ENCODE measurements at places on chromosomes 1 and 21. TPM values are rescaled to one million over a fixed set of nuclear protein-coding genes. Genes with fewer than 3 reads are reported as not detected.

DNA sequence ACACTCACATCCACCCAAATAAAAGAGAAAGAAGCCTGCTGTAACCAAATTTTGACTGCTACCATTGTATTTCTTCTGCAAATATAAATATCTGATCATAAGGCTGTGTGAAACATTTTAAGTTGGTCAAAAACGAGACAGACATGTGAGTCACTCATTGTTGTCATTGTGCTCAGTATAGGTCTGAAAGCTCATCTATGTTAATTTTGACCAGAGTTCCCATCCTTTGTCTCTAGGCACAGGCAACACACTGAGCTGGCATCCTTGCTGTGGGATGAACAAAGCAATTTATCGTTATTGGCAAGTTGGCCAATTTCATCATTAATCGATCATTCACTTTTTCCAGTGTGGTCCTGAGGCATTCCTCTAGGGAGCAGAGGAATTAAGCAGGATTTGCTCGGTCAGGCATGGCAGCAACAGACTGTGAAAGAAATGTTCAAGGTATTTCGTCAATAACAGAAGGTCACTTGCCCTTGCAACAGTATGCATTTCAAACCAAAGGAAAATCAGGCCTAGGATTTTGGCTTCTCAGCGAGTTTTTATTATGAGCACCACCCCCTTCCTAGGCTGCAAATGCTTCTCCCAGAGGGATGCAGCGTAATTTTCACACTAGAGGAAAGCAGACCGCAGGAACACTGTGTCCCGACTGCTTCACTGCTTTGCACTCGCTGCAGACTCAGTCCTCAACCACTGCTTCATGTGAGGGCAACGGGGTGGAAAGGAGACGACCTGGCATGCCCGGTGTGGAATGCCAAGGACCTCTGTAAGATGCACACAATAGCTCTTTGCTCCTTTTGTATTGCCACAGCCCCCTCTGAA lies 87.9 kb upstream of the SMYD2 start:
- no peak for DNase-seq

DNA sequence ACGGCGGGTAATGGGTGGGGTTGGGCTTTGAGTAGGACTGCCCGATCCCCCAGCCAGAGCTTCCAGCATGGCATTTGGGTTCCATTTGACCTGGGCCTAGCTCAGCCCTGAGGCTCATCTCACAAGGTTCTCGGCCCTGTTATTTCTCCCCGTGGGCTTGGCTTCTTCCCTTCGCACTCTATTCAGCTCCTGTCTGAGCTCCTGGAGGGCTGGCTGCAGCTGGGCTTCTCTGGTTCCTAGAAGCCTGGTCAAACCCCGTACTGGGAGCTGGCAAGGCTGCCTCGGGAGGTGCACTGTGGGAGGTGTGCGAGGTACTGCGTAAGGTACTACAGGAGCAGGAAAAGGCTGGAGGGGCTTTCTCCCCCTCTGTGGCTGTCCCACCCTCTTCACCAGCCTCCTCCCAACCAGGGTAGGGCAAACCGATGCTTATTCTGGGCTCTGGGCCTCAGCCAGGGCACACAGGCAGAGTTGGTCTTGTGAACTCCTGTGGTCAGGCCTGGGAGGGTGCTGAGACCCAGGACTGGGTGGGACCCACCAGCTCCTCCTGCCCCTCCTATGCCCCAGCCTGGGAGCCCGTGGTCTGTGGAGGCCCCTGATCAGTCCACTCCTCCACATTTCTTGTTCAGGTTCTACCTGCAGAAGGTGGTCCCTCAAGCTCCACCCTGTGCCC lies 814 bp downstream of the A3GALT2 start:
- DNase-seq = no peak

DNA sequence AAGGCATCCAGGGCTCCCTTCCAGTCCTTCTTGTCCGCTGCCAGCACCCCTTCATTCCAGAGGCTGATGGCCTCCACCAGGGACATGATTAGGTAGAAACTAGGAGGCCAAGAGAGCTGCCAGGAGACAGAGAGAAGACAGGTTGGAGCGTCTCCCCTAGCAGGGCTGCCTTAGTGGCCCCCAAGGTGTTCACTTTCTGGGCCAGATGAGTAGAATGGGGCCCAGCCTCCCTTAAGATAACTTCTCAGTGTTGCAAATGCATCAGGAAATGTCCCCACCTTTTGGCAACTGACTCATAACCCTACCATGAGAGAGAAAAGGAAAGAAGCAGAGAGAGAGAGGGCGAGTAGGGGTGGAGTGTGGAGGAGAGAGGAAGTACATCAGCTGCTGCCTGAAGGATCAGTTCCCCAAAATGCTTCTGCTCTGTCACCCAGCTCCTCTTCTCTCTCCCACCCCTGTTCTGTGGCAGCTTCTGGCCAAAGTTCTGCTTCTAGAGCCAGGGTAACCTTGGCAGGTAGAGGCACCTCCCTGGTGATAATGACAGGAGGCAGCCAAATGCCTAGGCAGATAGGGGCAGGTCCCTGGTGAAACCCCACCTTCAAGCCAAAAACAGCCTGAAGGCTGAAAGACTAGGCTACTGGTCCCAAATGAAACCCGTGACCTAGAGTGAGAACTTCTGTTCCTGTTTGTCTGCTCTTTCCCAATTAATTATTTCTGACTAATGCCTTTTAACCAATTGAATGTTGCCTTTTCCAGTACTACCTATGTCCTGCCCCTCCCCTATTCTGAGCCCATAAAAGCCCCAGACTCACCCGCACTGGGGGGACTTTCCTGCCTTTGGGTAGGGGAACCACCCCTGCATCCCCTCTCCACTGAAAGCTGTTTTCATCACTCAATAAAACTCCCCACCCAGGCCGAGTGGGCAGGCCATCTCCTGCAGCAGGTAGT lies at the start of gene NCF2:
NCF2 (minus strand) TSS at position 216 of the 948 bp plus-strand sequence; CDS start at position 86, 130 bp downstream.
- peak; percentile 84 for DNase-seq

DNA sequence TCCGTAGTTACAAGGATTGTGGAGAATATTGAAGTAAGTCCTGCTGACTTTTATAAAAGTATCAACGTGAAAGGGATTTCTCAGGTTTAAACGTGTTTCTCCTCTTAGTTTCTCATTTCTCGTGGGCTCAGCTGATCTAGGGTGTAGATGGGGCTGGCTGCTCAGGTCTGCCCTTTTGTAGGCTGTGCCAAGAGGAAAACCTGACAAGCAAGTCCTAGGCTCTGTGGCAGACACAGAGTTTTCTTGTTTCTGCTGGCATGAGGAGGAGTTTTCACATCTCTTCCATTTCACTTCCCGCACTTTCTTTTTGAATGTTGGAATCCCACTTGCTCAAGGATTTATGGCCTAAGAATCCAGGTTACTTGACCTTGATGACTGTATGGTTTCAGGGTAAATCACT lies 14.8 kb downstream of the VPS13D start:
- DNase-seq = no peak

DNA sequence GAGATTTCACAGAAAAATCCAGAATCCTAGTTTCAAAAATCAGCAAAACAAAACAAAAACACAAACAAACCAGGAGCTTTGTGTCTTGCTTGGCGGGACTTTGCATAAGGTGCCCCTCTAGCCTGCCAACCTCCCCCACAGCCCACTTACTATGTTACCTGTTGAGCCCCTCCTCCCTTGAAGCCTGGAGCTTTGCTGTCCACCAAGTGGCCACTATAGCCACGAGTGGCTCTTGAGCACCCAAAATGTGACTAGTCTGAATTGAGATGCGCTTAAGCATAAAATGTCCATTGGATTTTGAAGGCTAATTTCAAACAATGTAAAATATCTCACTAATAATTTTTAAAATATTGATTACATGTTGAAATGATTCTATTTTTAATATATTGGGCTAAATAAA lies 12.2 kb downstream of the TFAP2E start:
- DNase-seq = no peak

DNA sequence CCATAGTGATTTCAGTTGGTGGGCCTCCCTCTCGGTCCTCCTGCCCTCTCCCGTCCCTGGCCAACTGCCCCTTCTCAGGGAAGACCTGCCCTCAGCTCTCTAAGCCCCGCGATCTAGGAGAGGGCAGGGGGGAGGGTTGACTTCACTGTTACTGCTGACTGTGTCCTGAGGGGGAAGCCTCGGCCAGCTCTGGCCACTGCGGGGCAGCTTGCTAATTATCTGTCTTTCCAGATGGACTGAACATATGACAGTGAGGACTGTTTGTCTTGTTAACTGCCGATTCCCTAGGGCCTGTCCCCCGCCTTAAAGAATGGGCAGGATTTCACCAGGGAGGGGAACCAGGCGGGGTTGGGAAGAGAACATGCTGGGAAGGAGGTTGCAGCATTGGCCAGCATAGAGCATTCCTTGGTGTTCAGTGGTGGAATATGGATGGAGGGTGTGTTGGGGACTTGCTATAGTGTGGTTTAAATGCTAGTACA lies 22.9 kb downstream of the NIPAL3 start:
- DNase-seq = no peak

DNA sequence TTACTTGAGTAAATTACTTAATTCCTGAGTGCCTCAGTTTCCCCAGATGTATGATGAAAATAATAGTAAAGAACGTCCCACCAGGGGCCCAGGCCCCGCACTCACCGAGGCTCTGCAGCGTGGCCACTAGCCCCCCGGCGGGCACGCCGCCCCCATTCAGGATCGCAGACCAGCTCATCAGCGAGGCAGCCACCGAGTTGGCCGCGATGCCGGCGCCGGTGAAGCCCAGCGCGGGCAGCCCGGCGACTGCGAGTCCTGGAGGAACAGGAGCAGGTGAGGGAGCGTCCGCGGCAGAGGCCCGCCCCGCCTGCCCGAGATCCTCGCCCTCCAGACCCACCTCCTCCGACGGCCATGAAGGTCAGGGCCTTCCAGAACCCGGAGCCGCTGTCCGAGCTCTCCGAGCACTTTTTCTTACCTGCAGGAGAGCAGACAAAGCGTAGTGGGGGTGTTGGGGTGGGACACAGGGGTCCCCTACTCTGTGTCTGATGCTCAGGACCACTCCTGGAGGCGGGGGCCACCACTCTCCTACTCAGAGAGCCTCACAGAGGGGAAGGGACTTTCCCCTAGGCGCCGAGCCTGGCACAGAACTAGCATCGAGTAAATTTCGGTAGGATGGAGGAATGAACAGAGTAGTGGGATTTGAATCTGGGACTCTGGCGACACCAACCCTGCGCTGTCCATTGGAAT lies 3.7 kb downstream of the IFI6 start:
- no peak for DNase-seq

- no peak for DNase-seq
Observed at GRCh38 chr1:53580009-53580400, 120.8 kb downstream of the DMRTB1 start.

DNA sequence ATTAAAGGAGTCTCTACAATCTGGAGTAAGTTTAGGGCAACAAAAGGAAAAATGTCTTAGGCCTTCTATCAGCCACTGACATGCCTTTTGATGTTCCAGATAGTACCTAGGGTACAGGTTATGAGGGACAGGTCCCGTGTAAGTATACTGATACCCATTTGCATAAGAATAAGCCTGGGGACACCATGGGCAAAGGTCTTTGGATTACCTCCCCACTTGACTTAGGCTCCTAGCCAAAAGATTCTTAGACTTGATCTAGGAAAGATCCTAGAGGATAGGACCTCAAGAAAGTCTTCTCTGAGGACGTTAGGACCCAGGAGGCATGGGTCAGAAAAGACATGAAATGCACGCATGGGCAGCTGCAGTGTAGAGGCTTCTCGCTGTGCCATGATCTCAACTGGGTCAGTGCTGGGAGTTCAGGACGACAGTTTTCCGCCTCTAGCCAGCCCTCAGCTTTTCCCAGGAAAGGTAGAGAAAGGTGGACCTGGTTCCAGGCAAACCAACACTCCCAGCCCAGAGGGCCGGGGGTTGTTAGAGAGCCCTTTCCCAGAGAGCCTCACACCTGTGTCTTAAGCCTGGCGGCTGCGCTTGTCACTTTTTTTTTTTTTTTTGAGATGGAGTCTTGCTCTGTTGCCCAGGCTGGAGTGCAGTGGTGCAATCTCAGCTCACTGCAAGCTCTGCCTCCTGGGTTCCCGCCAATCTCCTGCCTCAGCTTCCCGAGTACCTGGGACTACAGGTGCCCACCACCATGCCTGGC lies 26.6 kb downstream of the MSTO1 start:
- DNase-seq = no peak

DNA sequence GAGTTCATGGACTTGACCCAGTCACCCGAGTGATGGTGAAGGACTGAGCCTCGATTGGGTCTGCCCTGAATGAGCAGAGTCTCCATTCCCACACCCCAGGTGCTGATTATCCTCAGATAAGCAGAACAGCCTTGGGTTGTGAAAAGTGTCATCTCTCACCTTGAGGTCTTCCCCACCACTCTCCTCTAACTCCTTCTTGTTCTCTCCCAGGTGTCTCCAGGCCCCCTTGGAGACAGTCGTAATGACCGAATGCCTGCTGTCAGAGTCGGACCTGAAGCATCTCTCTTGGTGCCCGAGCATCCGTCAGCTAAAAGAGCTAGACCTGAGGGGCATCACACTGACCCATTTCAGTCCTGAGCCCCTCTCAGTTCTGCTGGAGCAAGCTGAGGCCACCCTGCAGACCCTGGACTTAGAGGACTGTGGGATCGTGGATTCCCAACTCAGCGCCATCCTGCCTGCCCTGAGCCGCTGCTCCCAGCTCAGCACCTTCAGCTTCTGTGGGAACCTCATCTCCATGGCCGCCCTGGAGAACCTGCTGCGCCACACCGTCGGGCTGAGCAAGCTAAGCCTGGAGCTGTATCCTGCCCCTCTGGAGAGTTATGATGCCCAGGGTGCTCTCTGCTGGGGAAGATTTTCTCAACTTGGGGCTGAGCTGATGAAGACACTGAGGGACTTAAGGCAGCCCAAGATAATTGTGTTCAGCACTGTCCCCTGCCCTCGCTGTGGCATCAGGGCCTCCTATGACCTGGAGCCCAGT lies 3.4 kb downstream of the PRAMEF12 start:
- DNase-seq = no peak

GRCh38 chr1:190478149-190479049 lies 735 bp upstream of the BRINP3 start:
- no peak for DNase-seq

- DNase-seq = no peak
Observed at GRCh38 chr21:35811191-35811806, 249.0 kb downstream of the SETD4 start.

GRCh38 chr1:1573843-1574720 lies 581 bp downstream of the SSU72 start:
- peak; percentile 82 for DNase-seq

GRCh38 chr1:43435146-43436145 lies 18.3 kb downstream of the HYI start:
- no peak for DNase-seq

DNA sequence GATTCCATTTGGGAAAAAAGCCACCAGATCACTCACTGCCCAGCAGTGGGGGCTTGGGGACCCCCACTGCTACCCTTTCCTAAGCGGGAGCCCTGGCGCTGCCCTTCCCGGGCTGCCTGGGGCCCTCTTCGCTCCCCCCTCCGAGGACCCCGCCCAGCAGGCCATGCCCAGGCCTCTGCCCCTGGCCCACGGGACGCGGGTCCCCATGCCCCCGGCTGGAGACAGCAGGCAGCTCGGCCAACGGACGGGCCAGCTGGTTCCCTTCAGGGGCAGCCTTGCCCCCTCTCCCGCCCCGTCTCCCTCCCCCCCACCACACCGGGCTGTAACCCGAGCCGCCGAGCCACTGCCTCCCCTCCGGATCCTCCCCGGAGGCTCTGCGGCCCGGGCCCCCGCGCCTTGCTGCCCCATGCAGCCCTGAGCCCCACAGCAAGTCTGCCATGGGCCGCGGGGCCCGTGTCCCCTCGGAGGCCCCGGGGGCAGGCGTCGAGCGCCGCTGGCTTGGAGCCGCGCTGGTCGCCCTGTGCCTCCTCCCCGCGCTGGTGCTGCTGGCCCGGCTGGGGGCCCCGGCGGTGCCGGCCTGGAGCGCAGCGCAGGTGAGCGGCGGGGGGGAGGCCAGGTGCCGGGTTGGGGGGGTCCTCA lies at the start of gene MMP23B:
MMP23B (plus strand) TSS at position 392 of the 639 bp plus-strand sequence; CDS start at position 438, 46 bp downstream.
- no peak for DNase-seq

Gene S100A14
- not detected for total RNA-seq

Gene CHRM3
- not detected for total RNA-seq

Gene CD34
- 0.06 TPM for total RNA-seq

Gene RGS5
- total RNA-seq = 3.1 TPM

Gene SF3B4
- 109 TPM for total RNA-seq
